Esophagus muscularis mucosa (tissue), 4 donors: ENCODE measurements at places on chromosomes 3 and 15. TPM values are rescaled to one million over a fixed set of nuclear protein-coding genes. Genes with fewer than 3 reads are reported as not detected.
A peak's percentile ranks its signal among the peaks of the same experiment; 100 is the strongest.

Gene SPINK8
- total RNA-seq, result not detected

Gene SEMA3G
- total RNA-seq, result 16.6 TPM

Gene FSIP1
- 1.2 TPM for total RNA-seq

Gene NAALADL2
- 10.7 TPM for total RNA-seq

Gene GRAMD1C
- 2.7 TPM for total RNA-seq

DNA sequence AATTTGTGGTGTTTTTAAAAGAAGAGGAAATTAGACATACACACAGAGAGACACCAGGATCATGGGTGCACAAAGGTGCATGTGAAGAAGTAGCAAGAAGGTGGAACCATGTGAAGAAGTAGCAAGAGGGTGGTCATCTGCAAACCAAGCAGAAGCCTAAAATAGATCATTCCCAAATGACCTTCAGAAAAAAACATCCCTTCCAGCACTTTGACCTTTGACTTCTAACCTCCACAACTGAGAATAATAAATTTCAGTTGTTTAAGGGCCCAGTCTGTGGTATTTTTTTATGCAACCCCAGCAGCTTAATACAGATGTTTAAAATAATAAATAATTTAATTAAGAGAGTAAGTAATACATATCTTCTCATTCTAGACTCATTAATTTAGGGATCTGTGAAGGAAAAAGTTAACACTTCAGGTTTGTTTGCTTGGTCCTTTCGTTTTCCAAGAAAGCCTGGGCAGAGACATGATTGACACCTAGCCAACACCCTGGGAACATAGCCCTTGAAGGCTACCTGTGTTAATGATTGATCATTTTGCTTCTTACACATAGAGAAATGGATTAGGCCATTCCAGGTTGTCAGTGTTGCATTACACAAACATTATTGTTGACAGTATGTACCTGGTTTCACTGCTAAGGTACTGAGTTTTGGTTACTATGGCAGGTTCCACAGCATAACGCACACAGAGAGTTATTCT, 1331.2 kb upstream of the GBE1 start:
- H3K4me3 ChIP-seq, result no peak overlapping the region
- no peaks in the 10 kb centered on the region for H3K27me3 ChIP-seq
- no peak for DNase-seq
- no peaks in the 10 kb centered on the region for H3K4me1 ChIP-seq
- H3K27ac ChIP-seq, result no peak overlapping the region

DNA sequence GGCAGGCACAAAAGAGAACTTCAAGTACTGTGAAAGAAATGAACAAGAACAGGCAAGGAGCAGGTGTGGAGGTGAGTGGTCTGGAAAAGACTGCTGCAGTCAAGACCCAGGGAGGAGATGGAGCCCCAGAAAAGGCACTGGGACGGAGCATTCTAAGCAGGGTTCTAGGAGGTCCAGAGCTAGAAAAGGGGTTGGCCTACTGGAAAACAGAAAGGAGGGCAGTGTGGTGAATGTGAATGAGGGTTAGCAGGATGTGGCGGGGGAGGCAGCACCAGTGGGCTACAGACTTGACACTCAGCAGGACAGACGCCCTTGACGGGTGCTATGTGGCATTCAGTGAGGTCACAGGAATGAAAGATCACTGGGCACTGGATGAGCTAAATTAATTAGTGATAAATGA, 75.7 kb downstream of the SENP2 start:
- no peak overlapping the region for H3K27ac ChIP-seq
- no peak overlapping the region for H3K4me3 ChIP-seq

- no peak overlapping the region for H3K27ac ChIP-seq
- H3K36me3 ChIP-seq, result no peaks in the 10 kb centered on the region
- no peaks in the 10 kb centered on the region for H3K27me3 ChIP-seq
- DNase-seq, result no peak
- H3K4me3 ChIP-seq, result no peak overlapping the region
Measured at GRCh38 chr3:148873270-148873927, 8.3 kb downstream of the CPA3 start.

DNA sequence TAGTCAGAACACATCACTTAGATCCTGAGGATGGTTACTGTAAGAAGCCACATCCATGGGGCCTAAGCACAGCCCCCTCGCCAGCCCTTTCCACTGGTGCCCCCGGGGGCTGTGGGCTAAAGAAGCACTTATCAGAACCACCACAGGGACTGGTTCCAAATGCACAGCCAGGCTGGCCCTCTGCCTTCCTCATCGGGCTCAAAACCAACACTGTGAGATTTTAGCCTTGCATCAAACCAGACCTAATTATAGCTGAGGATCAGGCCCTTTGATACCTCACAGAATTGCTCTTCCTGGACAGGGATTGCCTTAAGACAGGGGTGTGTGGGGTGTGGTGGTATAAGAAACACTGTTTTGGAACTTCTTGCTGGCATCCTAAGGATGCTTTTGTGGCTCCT, 23.7 kb downstream of the SRPRB start:
- H3K27ac ChIP-seq, result no peak overlapping the region
- DNase-seq, result no peak
- no peaks in the 10 kb centered on the region for H3K27me3 ChIP-seq
- H3K4me1 ChIP-seq, result no peaks in the 10 kb centered on the region

DNA sequence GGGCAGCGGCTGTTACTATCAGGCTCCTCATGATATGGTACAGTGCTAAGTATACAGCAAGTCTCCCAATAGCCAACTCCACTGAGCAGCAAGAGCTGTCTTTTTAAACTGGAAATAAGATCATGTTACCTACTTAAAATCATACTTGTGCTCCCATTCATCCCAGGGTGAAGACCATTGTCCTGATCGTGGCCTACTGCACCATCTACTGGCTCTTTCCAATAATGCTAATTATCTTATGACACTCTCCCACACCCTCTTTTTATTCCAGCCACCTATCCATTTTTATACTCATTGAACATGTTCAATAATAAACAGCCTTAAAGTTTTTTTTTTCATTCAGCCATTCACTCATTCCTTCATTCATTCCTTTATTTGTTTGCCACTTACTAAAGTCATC, 117.7 kb downstream of the GBE1 start:
- DNase-seq, result no peak
- H3K27me3 ChIP-seq, result no peaks in the 10 kb centered on the region
- H3K4me3 ChIP-seq, result no peak overlapping the region
- H3K36me3 ChIP-seq, result peaks cover 36% of the 10 kb centered on the region
- H3K27ac ChIP-seq, result no peak overlapping the region

GRCh38 chr3:110123946-110124345, 786.6 kb upstream of the DPPA4 start:
- no peaks in the 10 kb centered on the region for H3K36me3 ChIP-seq
- H3K4me3 ChIP-seq, result no peak overlapping the region
- no peak overlapping the region for H3K27ac ChIP-seq

- no peak overlapping the region for H3K4me3 ChIP-seq
- no peak for DNase-seq
- no peaks in the 10 kb centered on the region for H3K36me3 ChIP-seq
- H3K27ac ChIP-seq, result no peak overlapping the region
Measured at GRCh38 chr15:65804252-65804931, 12.3 kb upstream of the DENND4A start.

DNA sequence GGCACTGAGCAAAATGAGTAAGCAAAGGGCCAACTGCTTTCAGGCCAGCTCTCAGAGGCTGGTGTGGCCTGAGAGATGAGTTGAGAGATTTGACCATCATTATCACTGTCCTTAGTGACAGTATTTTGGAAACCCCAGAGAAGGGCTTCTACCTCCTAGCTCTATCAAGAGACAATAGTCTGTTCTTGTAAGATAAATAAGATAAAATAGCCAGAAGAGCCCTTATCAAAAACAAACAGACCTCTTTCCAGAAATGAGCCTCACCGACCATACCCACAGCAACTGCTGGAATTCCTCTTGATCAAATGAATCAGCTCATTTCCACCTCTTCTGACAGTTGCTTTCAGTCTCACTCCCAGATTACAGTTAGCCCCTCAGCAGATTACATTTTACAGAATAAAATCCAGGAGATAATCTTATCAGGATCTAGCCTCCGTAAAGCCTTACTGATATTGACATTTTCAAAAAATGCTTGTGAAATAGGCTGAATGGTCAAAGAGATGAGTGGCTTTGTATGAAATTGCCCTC, 4.5 kb downstream of the HDC start:
- peak; percentile 39 for DNase-seq
- no peaks in the 10 kb centered on the region for H3K4me1 ChIP-seq
- no peak overlapping the region for H3K27ac ChIP-seq
- H3K36me3 ChIP-seq, result no peaks in the 10 kb centered on the region

DNA sequence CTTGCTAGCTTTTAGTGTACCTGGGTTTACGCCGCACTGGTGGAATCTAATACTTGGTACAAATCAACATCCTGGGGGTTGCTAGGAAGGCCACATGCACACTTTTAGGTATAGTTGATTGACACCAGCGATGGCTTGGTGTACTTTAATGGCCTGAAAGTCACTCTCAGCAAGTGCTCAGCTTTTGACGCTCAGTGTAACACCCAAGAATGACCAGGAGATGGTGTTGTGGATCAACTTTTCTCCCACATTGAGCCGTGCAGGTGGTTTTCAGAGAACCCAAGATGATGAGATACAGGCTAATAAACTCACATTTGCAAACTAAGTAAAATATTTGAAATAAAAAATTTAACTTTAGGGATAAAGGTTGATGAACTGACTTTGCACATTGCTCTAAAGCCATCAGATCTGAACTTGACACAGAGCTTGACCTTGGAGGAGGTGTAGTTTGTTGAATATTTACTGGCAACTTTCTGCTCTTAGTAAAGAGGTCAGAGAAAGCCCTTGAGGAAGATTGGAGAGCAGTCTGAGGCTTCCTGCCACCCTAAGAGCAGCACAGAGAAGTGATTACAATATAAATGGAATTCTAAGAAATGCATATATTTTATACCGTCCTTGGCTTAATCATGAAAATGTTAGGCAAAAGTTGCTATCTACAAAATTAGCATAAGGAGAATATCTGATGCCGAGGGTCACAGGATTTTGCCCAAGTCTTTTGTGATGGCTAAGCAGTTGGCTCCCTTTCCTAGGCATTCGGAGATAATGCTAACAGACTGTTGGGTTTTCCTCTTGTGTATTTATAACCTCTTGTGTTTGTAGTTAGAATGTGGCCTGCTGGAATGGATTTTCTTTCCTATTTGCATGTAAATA, 143.4 kb upstream of the RASGRP1 start:
- DNase-seq, result no peak
- no peaks in the 10 kb centered on the region for H3K27me3 ChIP-seq
- no peak overlapping the region for H3K27ac ChIP-seq
- no peaks in the 10 kb centered on the region for H3K36me3 ChIP-seq
- no peak overlapping the region for H3K4me3 ChIP-seq

- H3K27me3 ChIP-seq, result no peaks in the 10 kb centered on the region
- no peak overlapping the region for H3K27ac ChIP-seq
- no peak for DNase-seq
- H3K4me3 ChIP-seq, result no peak overlapping the region
- H3K4me1 ChIP-seq, result peaks cover 33% of the 10 kb centered on the region
Measured at GRCh38 chr3:71265365-71265915, 318.1 kb downstream of the FOXP1 start.

- DNase-seq, result no peak
- no peaks in the 10 kb centered on the region for H3K36me3 ChIP-seq
- peak overlapping the region; percentile 79 for H3K27ac ChIP-seq
- H3K4me3 ChIP-seq, result no peak overlapping the region
Measured at GRCh38 chr15:92869263-92869940, 30.7 kb upstream of the CHD2 start.

GRCh38 chr3:171950373-171950772, 89.0 kb upstream of the FNDC3B start:
- no peak for DNase-seq
- no peaks in the 10 kb centered on the region for H3K27me3 ChIP-seq
- H3K27ac ChIP-seq, result no peak overlapping the region
- H3K4me3 ChIP-seq, result no peak overlapping the region

DNA sequence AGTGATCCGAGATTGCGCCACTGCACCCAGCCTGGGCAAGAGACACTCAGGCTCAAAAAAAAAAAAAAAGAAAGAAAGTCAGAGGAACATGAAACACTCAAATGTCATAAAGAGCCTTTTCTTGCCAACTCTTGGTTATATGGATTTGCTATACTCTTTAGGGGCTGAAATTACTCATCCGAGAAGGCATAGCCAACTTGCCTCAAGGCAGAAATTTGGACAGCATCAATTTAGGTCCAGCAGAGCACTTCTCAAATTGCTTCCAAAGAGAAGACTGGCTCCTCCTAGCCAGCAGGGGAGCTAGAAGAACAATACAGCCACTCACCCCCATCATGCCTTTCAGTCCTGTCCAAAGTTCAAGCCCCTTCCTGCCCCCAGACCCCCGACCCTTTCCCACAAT, 43.8 kb downstream of the OSBPL10 start:
- H3K4me1 ChIP-seq, result peaks cover 20% of the 10 kb centered on the region
- H3K36me3 ChIP-seq, result no peaks in the 10 kb centered on the region
- no peak overlapping the region for H3K4me3 ChIP-seq
- no peak overlapping the region for H3K27ac ChIP-seq
- H3K27me3 ChIP-seq, result no peaks in the 10 kb centered on the region
- no peak for DNase-seq

DNA sequence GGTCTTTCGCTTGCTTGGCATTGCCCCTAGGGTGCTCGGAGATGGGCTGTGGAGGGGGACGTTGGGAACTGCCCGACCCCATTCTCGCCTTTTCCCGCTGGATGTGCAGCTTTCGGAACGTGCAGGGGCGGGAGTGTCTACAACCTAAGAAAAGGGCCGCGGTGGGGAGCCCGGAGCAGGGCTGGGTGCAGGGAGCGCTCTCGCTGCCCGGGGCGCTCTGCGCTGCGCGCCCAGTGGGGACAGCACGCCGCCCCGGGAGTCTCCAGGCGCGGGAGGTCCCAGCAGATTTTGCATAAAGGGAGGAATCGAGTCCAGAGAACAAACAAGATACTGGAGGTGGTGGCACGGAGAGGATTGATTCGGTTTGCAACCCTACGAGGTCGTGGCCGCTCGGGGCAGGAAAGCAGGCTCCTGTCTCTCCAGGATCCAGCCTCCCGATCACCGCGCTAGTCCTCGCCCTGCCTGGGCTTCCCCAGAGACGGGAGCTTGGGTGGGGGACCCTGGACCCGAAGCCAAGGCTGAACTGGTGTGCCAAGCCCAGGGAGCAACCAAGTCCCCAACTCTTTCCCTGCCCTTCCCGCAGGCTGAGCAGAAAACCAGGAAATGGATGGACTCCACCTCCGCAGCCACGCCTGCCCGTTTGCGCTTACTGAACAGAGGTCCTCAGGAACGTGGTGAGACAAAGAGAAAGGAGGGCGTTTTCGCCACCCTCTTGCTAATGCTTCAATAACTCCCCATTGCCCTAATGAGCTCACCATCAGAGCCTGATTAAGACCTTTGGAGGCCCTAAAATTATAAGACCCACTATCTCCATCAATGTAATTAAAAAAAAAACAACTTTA, 59.7 kb downstream of the NOX5 start:
- no peak overlapping the region for H3K27ac ChIP-seq
- H3K27me3 ChIP-seq, result no peaks in the 10 kb centered on the region
- peaks cover 16% of the 10 kb centered on the region for H3K4me1 ChIP-seq
- no peaks in the 10 kb centered on the region for H3K36me3 ChIP-seq

- no peak overlapping the region for H3K4me3 ChIP-seq
- H3K27ac ChIP-seq, result no peak overlapping the region
- DNase-seq, result no peak
- H3K4me1 ChIP-seq, result no peaks in the 10 kb centered on the region
- no peaks in the 10 kb centered on the region for H3K36me3 ChIP-seq
Measured at GRCh38 chr3:101996832-101997231, 147.5 kb downstream of the NFKBIZ start.
